ENCODE measurements at places on chromosomes 16 and 17. TPM values are rescaled to one million over a fixed set of nuclear protein-coding genes. Genes with fewer than 3 reads are reported as not detected.

DNA sequence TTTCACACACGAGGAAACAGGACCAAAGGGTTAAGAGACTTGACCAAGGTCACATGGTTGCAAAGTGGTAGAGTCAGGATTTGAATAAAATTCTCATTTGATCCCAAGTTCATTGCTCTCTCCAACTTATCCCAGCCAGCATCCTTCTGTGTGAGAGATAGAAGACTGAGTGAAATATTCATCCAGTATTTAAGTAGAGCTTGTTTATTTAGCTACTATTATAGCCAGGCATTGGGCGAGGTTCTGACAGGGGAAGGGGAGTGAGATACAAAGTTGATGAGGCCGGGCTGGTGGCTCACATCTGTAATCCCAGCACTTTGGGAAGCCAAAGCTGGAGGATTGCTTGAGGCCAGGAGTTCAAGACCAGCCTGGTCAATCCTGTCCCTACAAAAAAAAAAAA lies 4.4 kb downstream of the ITGAL start:
- no peak overlapping the region for H3K27ac ChIP-seq
- peaks cover 15% of the 10 kb centered on the region for H3K4me1 ChIP-seq
- H3K36me3 ChIP-seq = peaks cover 4% of the 10 kb centered on the region
- no peak for DNase-seq
- H3K27me3 ChIP-seq = no peaks in the 10 kb centered on the region

DNA sequence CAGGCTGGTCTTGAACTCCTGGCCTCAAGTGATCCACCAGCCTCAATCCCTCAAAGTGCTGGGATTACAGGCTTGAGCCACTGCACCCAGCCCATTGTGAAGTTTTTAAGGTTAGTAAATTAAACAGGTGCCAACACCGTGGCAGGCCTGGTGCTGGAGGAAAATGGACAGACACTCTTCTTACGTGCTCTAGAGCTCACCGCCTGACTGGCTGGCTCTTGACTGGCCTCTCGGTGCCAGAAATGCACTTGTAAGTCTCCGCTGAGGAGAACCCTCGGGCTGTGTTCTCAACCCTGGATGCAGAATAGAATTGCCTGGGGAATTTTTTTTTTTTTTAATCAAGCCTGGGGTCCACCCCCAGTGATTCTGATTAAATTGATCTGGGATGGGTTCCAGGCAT lies 10.3 kb upstream of the HAS3 start:
- H3K36me3 ChIP-seq = no peaks in the 10 kb centered on the region
- H3K27ac ChIP-seq = no peak overlapping the region
- no peak for DNase-seq
- no peak overlapping the region for H3K4me3 ChIP-seq
- H3K27me3 ChIP-seq = no peaks in the 10 kb centered on the region

DNA sequence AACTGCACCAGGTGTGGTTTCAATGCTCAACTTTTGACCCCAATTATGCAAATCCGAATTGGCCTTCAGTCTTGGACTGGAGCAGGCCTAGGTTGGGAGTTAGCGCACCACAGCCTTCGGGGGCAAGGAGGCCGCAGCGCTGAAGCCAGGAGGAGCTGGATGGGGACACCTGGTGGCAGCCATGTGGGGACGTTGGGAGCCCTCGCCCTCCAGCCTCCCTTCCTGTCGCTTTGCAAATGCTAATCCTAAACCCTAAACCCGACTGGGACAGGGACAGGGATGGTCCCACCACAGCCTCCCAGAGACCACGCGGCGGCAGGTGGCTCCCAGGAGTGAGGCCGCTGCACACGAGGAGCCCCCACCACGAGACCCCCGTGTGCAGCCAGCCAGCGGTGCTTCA lies 58.7 kb downstream of the KLHDC4 start:
- H3K4me1 ChIP-seq = peaks cover 16% of the 10 kb centered on the region
- H3K36me3 ChIP-seq = peaks cover 8% of the 10 kb centered on the region
- H3K4me3 ChIP-seq = no peak overlapping the region
- DNase-seq = no peak
- H3K27ac ChIP-seq = no peak overlapping the region
- H3K27me3 ChIP-seq = no peaks in the 10 kb centered on the region

Gene HASPIN
- 16.5 TPM for total RNA-seq

Gene MGAT5B
- total RNA-seq = not detected

Gene C17orf100
- total RNA-seq = 2.1 TPM

Gene PRDM7
- not detected for total RNA-seq

Gene AANAT
- 0.23 TPM for total RNA-seq

All from GM12878 (cell line).